Stimulated activated CD4-positive, alpha-beta T cell treated with anti-CD3 and anti-CD28 coated beads, Interleukin-4, amount 100 ng/mL, for 4 hours (primary cell): ENCODE measurements at places on chromosomes 11 and 22.

DNA sequence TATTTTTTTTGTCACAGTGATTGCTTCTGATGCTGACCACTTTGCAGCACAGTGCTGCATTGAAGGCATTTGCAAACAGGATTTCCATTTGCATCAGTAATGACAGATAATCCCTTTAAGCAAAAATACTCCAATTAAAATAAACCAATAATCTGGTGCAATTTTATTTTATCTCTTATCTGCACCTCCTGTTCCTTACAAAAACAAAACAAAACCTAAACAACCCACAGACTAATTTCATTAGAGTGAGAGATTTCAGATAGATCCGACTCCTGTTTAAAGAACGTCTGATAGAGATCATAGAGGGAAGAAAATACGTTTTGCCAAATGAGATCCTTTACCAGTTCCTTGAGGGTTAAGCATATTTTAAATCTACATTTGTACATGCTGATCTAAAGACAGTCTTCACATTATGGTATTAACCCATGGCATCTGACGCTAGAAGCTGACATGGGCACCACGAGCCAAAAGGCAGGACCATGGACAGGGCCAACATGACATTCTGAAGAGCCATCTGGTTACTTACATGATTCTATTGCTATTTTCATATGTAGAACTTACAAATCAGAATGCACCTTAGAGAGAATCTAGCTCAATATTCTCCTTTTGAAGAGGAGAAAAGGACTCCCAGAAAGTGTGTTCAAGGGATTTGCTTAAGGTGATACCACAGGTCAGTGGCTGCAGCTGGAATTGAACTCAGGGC is 286.2 kb upstream of the NARS2 start:
- no peak for DNase-seq

- no peak for DNase-seq
Observed at GRCh38 chr11:117107701-117108590, 9.7 kb upstream of the SIK3 start.

DNA sequence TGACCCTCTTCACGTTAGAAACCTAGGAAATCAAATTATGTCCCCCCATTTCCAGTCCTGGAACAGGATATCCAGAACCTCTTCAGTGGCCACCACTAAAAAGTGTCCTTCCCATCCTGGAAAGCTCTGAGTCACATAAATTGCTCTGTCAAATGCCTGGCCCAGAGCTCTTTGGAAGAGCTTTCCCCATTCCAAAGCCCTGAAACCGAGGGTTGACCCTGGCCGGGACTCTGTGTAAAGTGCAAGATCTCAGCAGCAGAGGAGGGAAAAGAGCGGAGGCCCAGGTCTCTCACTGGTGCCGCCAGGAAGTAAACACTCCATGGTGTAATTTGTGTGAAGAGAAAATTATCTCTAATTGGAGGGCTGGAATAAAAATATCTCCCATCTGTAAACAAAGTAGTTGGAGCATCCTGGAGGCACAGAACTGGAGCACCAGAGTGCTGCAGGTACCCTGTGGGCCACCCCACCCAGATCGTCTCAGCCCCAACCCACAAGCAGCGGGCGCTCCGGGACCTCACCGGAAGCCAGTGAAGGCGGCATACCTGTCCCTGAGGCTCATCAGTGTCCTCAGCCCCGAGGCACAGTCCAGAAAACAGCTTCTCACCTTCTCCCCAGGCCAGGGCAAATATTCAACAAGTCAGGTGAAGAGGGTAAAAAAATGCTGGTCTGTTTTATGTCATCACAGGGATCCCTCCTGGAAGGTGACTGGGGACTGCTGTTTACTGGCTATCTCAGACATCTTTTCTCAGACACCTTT is 4.7 kb upstream of the JAM3 start:
- DNase-seq, result no peak

DNA sequence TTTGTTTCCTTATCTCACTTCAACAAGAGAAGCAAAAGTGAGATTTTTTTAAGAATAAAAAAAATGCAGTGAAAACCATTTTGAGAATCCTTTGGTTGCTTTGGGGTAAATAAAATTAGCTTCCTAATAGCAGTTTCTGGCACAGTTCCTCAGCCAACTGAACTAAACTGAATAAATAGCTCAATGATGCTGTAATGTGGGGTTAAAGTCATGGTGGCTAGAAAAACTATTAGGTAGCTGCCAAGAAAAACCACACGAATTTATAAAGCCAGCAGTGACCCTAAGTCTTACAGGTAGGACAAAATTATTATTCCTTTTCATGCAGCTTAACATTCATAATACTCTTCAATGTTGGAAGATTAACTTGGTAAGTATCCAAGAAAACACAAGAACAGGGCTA is 142.4 kb downstream of the APIP start:
- DNase-seq, result no peak

DNA sequence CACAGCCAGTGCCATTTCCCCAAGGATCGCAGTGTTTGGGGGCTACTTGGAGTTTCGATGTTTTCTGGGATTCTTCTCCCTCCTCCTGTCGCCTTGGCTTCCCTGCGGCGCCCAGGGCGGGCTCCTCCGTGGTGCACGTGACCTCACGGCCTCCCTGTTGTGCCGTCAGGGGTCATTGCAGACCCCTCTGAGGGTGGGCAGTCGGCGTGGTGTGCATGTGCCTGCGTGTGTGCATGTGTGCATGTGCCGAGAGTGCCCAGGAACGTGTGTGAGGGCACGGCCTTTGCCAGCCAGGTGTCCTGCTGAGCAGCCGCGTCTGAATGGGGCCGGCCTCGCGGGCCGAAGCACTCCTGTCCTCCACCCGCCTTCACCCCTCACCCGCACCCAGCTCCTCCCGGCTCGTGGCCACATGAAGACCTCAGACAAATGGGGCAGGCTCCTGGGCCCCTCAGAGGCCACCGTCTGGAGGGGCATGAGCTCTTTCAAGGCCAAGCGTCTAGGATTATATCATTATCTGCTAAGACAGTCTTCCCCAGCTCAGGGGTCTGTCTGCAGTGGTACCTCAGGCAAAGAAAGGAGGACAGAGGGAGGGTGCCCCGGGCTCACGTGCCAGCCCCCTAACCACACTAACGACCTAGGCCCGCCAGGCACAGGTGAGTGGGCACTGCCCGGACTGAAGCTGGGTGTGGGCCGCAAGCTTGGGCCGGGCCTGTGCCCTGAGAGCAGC is 9.4 kb upstream of the MRPL23 start:
- no peak for DNase-seq
